Activated CD4-positive, alpha-beta T cell treated with anti-CD3 and anti-CD28 coated beads, Interleukin-10, Interleukin-2, amounts not matched to agents 100 ng/mL and 50 ng/mL, durations not matched to agents 16 hours and 8 hours (primary cell): ENCODE measurements at places on chromosomes 3 and 15.

DNA sequence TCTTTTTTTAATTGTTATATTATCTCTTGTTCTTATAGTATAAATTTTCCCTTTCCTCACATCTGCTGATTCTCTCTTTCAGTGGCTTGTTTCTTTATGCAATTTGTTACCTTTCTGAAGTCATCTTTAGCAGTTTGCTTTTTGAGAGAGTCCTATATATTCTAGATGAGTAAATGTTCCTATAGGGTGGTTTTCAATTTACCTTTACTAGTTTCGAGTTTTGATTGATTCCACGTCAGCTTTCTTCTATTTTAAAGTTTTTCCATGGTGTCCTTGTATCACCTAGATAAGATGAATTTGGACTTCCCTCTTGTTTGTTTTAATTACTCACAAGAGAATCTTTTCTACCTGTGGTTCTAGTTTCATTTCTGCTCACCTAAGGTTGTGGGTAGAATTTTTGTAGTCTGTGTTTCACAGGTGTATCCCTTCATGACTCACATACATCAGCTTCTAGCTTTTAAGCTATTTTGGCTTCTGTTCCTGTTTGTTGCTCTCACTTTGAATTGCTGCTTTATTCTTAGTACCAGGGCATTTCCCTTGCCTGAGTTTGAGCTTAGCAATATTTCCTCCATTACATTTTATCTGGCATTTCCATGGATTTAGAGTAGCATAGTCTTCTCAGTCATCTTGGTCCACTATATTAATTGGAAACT, 6.4 kb downstream of the TEX9 start:
- DNase-seq, result peak; percentile 29

- DNase-seq, result peak; percentile 63
Measured at GRCh38 chr3:195106418-195106906, 164.5 kb downstream of the XXYLT1 start.

- DNase-seq, result peak; percentile 28
Measured at GRCh38 chr3:108200578-108200977, 21.6 kb downstream of the IFT57 start.

DNA sequence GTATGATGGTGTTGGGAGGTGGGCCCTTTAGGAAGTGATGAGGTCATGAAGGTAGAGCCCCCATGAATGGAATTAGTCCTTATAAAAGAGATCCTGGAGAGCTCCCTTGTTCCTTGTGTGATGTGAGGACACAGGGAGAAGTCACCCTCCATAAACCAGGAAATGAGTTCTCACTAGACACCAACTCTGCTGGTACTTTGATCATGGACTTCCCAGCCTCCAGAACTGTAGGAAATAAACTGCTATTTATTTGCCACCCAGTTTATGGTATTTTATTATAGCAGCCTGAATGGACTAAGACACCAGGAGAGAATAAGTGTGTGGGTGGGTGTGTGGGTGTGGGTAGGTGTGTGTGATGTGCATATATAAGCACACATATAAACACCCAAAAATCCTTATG, 71.9 kb downstream of the MYH15 start:
- no peak for DNase-seq

DNA sequence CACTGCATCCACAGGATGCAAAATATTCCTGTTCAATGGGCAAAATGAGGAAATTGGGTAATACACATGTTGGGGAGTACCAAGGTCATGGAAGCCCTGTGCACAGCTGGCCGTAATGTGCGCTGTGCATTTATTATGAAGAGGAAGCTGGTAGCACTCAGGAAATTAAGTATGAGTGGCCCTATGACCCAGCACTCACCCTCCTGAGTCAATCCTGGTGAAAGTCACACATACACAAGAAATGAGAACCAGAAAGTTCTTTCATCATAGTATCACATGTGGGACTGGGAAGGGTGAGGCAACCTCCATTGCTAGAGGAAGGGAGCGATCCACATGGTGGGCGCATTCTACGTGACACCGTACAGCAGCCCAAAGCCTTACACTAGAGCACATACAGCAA, 11.4 kb upstream of the PRR20G start:
- DNase-seq, result no peak

DNA sequence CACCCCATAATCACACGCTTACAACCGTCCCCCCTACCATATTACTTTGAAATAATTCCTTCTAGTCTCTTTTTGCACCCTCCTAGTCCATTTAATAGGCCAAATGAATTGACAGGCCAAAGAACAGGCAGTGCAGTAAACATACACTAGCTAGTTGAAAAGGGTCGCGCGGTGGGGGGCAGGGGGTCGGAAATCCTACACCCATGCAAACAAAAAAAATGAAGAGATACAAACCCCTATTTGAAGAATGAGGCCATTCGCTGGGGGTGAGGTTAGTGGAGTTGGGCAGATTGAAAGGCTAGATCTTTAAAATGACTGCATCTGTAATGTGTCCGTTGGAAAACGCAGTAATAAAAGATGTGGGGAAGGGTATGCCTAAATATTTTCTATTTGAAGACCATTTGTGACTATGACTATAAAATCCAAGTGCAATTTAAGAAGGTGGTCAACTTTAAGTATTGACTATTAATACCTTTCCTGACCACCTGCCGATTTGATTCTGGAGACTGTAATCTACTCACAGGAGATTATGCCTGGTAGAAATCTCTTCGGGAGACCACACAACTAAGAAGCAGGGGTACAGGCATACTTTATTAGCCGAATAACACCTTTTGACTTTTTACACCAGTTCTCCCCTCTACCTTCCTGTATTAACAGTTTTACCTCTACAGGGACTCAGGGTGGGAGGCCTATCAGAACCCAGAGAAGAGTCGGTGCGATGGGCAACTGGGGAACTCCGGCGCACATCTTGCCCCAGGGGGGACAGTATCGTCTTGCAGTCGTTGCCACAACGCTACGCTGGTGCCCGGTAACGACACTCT, 762 bp upstream of the ARL6 start:
- DNase-seq, result peak; percentile 1

GRCh38 chr15:43529587-43530345, 12.4 kb downstream of the MAP1A start:
- no peak for DNase-seq

DNA sequence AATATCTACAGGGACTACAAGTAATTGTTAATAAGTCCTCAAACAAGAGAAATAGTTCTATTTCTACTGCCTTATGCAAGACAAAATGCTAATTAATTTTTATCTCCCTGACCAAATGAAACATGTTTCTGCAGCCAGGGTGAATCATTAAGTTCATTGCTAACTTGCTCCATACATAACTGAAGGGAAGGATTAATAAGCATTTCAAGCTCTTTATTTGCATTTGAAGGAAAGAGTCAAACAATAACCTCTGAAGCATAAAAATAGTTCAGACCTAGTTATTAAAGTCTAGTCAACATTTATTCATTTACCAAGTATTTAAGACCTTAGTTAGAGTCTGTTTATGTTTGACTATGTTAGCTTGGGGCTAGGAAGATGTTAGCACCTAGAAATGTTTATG, 120.0 kb downstream of the ATP1B3 start:
- no peak for DNase-seq

- DNase-seq, result no peak
Measured at GRCh38 chr3:165800970-165801369, 36.3 kb downstream of the BCHE start.

DNA sequence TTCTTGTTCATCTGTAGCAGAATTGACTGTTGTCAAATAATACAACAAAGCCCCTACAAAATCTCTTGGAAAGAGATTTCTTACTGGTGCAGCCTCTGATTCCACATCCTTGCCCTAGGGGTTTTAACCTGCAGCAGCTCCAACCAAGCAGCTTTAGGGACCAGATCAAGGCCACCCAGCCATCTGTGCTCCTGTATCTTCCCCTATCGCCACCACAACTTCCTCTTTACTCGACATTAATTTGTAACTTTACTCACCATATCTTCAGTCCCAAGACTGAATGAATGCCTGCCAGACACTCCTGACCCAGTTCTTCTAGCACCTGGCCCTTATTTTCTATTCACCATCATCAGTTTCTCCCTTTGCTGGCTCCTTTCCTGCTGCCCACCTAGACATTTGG, 156.6 kb upstream of the IL12A start:
- DNase-seq, result no peak

- no peak for DNase-seq
Measured at GRCh38 chr15:84953726-84954125, 27.9 kb upstream of the PDE8A start.

DNA sequence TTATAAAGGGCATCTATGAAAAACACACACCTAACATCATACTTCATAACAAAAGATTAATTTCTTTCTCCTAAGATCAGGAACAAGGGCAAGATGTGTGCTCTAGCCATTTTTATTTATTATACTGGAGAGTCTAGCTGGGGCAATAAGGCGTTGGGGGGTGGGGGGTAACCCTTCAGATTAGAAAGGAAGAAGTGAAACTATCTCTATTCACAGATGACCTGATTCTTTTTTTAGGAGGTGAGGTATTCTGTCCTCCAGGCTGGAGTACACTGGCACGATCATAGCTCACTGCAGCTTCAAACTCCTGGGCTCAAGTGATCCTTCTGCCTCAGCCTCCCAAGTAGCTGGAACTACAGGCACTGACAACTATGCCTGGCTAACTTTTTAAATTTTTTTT, 89.5 kb upstream of the MANF start:
- no peak for DNase-seq

GRCh38 chr3:197841789-197842188, 50.7 kb downstream of the LRCH3 start:
- no peak for DNase-seq

DNA sequence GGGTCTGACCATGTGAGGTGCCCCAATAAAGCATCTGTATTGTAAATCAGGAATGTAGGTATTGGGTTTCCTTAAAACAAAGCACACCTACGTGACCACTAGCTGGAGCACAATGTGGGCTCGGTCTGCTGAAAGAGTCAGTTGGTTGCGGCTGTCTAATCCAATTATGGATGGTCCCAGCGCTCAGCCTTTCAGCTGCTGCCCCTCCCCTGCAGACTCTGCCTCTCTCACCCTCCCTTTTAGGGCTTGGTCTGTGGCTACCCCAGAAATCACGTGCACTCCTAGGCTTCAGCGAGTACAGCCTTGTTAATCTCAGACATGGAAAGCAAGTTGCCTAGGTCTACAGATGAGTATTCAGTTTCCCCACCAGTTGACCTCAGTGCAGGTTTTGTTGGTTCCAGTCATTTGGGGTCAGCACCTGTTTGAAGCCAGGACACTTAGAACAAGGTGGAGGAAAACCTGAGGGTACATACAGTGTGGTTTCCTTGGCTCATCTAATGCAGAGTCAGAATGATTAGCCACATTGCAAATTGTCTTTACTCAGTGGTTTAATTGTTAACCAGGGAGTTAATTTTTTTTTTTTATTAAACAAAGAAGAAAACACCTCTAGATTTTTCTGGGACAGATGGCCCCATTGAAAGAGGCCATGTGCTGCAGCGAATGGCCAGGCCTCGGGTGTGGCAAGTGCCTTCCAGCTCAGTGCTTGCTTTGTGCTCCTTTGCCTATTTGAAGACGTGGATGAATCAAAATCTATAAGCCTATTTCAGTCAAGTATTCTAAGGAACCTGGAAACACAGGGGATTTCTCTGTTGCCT, 137.7 kb downstream of the IGF1R start:
- peak; percentile 26 for DNase-seq

GRCh38 chr15:70396807-70397206, 299.1 kb upstream of the TLE3 start:
- no peak for DNase-seq

- DNase-seq, result no peak
Measured at GRCh38 chr3:126256251-126256650, 75.9 kb upstream of the ALDH1L1 start.

- DNase-seq, result no peak
Measured at GRCh38 chr3:39064646-39065045, 12.8 kb downstream of the WDR48 start.

- DNase-seq, result no peak
Measured at GRCh38 chr3:117547956-117548550, 838.5 kb downstream of the TUSC7 start.

- no peak for DNase-seq
Measured at GRCh38 chr3:53495146-53495519, 722 bp downstream of the CACNA1D start.

- DNase-seq, result no peak
Measured at GRCh38 chr3:25830373-25831280, 40.7 kb downstream of the OXSM start.

- DNase-seq, result no peak
Measured at GRCh38 chr3:64460141-64460730, 227.6 kb downstream of the ADAMTS9 start.

DNA sequence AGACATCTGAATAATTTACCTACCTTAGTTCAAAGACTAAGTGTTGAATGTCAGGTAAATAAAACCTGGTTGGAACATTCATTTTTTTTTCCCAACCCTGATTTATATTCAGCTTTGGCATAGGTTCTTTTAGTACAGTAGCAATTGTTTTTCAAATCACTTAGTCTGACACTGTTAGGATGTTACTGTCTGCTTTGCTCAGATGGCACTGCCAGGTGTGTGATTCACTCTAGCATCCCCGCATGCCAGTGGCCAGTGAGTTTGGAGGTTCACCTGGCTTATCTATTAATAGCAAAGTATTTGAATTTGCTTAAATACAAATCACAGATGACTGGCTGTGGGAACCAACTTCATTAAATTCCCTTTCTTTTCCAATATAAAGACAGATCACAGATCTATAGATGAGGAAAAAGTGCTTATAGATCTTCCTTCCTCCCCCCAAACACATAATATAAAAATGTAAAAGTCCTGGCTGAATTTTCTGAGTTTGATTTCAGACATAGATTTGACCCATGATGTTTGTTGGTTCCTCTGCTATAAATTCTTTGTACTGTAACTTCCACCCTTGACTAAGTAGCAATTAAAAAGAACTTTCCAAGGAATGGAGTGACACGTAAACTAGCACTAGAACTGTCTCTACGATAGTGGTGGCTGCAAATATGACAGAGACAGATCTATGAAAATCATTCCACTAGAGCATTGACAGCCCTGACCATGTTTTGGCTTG, 3.9 kb downstream of the THBS1 start:
- DNase-seq, result no peak

DNA sequence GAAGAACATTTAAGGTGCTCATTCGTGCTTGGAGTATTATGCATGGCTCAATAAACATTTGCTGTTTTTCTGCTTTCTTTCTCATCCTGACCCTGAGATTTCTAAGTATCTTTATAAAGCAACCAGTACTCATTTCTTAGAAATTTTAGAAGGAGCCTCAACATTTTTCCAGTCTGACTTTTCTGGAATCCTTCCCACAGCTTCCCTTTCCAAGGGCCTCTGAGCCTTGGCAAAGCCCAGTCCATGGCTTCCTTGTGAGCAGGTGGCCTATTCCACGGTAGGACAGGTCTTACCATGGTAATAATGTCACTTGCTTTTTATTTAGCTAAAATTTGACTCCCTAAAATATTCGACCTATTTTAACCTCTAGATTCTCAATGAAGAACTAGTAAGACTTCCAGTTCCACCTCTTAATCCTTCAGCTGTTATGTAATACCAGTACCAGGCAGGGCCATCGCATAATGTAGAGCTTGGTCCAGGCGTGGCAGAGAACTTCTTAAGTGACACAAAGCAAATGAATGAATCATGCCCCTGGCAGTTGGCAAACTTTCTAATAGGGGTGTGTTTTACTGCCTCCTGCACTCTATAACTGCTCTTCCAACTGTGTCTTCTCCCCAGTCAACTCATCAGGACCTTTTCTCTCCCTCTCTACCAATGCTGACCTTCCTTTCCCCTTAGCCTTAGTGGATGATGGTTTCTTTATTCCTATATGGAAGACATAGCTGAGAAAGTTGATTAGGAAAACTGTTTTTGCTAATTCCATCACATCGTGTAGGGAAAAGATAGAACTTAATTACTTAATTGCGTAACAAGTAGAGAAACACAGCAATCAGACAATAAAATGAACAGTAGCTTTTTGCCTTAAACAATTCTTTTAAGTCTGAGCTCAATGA, 894 bp upstream of the TM4SF4 start:
- no peak for DNase-seq
